ENCODE measurements at places on chromosomes 2 and 18.

DNA sequence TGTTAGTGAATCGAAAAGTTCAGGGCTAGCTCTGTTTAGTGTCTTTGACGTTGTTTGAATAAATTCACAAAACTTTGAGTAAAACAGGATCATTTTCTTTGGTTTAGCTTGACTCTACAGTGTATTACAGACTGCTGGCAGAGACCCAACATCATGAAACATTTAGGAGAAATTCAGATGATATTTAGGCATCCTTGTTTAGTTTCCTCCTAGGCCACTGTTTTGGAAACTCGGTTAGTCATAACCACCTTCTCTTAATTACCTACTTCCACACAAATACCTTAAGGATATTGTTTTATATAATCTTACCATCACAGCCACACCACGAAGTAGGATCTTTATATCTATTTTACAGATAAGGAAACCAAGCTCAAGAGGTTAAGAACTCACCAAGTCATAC is 7.8 kb downstream of the LIMS1 start:
- DNase-seq: no peak

DNA sequence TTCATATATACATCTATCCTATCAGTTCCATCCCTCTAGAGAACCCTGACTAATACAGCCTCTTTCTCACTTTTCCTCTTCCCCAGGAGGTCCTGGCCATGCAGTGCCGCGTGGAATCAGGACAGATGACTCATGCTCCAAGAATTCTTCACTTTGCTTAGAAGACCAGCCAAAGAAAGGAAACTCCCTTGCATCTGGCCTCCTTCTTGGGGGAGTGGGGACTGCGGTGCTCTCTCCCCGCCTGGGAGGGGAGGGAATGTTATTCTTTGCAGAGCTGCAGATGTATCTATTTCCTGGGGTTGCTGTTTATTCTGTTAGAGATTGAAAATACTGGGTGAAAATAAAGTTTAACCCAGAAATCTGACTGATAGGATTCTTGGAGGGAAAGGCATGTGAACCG is 111.5 kb upstream of the SH3BP4 start:
- DNase-seq: peak; percentile 85

DNA sequence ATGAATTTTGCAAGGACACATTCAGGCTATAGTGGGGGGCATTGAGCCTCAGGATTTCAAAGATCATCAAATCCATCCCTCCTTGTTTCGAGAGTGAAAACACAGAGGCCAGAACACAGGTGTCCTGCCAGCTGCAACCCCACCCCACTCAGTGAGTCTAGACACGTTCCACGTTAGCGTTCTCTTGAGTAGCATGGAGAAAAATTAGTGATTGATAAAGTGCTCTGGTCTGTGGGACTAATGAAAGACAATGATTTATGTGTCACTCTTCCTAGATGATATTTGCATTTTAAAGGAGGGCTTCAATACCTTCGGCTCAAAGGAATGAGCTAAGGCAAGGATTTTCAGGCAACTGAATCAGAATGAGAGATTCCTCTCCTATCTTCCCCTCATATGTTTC is 43.8 kb downstream of the SLC4A3 start:
- no peak for DNase-seq

DNA sequence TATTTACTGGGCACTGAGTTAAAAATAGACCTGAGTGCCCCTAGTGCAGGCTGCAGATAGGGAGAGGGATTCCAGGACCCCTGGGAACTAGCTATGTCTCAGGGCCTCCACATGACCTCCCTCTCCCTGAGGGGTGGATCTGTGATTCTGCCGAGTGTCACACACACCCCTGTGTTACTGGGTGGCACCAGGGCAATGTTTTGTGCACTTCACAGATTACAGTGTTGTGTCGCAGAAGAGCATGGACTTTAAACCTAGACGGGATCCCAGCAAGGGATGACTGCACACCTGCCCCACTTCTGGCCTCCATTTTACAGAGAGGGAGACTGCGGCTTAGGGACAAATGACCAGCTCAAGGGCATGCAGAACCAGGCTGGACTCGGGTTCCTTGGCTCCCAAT is 65.6 kb downstream of the ZFP36L2 start:
- DNase-seq: no peak

DNA sequence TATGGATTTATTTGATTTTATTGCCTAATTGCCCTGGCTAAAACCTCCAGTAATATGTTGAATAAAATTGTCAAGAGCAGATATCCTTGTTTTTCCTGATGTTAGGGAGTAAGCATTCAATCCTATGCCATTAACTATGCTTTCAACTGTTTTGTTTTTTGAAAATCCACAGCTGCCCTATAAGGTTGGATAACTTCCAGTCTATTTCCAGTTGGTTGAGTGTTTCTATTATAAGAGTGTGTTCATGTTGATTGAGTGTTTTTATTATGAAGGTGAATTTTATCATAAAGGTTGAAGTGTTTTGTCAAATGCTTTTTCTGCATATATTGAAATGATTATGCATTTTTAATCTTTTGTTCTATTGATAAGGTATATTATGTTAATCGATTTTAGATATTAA is 149.9 kb upstream of the SCN7A start:
- no peak for DNase-seq

Data from MG63 (cell line).